Cerebellar nuclear complex (tissue), 1 donor: ENCODE measurements at places on chromosomes 12 and 14.

DNA sequence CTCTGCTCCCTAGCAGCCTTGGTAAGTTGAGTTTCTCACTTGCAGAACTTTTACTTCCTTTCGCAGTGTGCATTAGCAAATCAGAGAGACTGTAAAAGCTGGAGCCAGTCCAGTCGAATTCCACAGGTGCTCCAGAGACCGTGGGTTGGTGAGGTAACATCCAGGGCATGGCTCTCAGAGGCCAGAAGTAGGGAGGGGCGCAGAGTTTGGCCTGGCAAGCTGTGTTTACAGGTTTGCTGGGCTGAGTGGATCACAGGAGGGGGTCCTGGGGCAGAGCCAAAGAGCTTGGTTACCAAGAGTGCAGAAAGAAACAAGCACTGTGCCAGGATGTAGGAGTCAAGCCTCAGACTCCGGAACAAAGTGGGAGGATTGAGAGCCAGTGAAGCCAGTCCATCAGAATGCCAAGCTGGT is 10.2 kb upstream of the BHLHE41 start:
- no peak for DNase-seq

GRCh38 chr12:132391326-132392041 is 62.1 kb upstream of the GALNT9 start:
- DNase-seq: no peak

GRCh38 chr14:53793790-53794505 is 162.7 kb downstream of the BMP4 start:
- no peak for DNase-seq

DNA sequence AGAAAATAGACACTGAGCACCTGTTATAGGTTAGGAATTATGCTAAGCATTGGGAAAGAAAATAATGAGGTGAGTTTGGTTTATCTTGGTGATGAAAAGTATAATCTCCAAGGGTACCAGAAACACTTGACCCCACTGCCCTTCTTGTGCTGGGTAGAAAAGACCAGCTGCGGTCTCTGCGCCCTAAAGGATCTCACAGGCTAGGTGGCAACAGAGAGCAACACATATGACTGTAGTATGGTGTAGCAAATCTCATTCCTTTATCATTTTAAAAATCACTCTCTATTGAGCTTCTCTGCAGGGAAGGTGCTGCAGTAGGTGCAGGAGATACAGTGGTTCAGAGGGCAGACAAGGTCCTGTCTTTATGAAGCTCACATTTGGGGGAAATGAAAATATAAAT is 26.1 kb downstream of the NRXN3 start:
- DNase-seq: no peak

- no peak for DNase-seq
Measured at GRCh38 chr14:20803223-20803622, 579 bp upstream of the RNASE1 start.
